ENCODE measurements at places on chromosomes 5 and 9.

GRCh38 chr5:141420855-141421488 is at the start of gene PCDHGA11:
Gene PCDHGA11, plus strand, starts transcription at chr5:141421051. Its CDS starts 177 bp downstream, at chr5:141421228.
- DNase-seq, result no peak

DNA sequence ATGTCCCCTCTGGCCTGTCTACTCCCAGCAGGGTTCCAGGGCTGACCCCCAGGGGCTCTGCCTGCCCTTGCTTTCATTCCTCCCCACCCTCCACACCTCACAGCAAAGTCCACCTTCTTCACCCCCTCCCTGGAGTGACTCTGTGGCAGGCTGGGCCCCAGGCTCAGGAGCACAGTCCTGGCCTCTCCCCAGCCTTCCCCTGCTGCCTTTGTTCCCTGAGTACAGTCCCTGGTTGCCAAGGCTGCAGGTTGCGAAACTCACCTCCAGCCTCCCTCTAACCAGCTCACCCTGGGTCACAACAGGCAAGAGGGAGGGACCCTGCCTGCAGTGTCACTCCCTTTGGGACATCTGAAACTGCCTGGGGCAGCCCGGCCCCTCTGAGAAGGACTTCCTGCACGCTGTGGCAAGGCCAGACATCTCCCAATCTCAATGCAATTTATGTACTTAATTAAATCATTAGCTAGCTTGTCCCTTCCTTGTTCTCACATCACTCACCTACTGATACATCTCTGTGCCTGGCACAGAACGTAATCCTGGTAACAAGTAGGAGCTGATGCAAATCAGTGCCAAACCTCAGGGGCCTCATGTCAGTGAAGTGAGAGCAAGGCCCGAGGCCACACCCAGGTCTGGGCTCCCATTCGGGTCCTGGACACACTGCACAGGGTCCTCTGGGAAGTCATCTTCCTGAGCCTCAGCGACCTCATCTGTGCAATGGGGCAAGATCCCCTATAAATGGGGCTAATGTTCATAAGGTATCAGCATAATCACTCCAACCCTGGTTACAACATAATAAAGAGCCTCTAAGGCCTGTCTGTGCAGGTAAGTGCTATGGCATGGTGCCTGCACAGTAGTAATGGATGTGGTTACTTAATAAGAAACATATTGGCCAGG is 27.3 kb upstream of the TRIM14 start:
- DNase-seq, result peak; percentile 39

GRCh38 chr5:14906628-14907027 is 35.0 kb upstream of the ANKH start:
- no peak for DNase-seq

- no peak for DNase-seq
Measured at GRCh38 chr9:123365881-123366528, 10.0 kb downstream of the CRB2 start.

- DNase-seq, result no peak
Measured at GRCh38 chr5:127019928-127020327, 10.4 kb downstream of the MARCHF3 start.

DNA sequence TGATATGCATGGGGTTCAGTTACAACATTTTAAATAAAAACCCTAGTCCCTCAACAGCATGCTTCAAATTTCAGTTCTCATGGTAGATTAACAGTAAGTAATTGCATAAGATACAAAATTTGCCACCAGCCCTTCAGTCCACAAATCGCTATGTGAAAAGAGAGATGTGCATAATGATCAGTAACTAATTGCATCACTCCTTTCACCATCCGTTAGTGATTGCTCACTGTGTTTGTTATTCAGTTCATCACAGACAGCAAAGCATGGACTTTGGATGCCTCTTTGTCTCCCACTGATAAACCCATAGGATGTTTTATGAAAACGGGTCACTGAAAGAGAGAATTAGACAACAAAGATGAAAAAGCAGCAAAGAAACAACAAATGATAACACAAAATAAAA is 103.2 kb downstream of the MCTP1 start:
- no peak for DNase-seq

DNA sequence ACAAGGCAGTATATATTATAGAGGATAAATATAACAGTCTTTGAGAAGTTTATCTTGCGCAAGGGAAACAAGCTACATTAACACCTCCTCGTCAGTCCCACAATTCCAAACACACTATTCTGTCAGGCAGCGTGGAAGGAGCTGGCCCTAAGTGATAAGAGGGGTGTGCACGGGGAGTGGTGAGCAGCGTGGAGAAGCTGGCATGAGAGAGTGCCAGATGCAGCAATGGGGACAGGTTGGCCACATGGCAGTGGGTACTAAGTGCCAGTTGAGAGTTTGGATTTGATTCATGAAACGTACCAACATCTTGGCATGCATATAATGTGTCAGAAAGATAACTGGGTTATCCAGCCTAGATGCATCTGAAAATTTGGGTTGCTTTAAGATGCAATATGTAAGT is 460.2 kb downstream of the ICE1 start:
- DNase-seq, result no peak

DNA sequence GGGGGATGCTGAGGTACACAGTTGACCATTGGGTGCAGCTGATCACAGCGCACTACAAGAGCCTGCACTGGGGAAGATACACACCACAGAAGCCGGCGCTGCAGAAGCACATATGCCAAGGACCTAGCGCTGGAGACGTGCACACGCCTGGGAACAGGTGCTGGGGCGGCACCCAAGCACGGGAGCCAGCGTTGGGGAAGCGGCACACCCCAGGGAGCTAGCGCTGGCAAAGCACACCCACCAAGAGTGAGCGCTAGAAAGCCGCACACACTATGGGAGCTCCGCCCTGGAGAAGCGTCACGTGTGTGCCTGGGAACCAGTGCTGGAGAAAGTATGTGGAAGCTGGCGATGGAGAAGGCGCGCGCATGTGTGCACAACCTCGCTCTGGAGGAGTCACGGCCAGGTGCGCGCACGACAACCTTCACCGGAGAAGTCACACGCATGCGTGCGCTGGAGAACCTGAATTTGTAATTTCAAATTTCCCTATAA is 4.5 kb downstream of the FANCC start:
- DNase-seq, result no peak

DNA sequence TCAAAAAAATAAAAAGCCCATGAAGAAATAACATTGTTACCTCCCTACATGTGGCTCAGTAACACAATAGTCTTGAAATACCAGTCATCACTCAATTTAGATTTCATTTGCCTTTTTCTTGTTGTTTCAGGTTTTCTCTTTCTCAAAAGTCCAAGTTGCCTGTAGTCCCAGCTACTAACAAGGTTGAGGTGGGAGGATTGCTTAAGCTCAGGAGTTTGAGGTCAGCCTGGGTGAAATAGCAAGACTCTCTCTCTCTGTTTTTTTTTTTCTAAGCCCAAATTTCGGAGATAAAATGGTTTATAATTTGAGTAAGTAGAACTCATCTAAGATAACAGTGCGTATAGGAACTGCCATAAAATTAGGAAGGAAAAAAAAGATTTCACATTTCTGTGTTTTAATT is 17.5 kb upstream of the NDUFS4 start:
- no peak for DNase-seq

- no peak for DNase-seq
Measured at GRCh38 chr9:83449166-83449565, 89.0 kb downstream of the FRMD3 start.

- peak; percentile 83 for DNase-seq
Measured at GRCh38 chr5:134555890-134556311, 30.4 kb downstream of the JADE2 start.

DNA sequence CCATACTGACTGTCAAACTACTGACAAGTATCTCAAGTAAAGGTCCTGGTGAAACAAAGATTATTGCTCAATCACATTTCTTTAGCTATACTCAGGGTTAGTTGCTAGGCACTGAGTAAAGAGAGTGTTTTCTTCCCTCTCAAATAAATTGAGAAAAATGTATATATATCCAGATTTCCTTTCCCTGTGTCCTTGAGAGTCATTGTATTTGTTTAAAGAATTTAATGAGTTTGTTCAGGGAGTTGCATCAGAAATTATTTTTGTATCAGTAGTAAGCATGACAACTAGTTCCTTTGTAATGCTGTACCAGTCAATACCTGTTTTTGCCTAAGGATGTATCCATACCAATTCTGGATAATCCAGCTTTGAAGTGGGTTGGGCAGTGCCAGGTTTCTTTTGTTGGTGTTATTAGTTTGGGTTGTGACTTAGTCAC is 3.2 kb upstream of the ANKHD1 start:
- DNase-seq, result no peak

DNA sequence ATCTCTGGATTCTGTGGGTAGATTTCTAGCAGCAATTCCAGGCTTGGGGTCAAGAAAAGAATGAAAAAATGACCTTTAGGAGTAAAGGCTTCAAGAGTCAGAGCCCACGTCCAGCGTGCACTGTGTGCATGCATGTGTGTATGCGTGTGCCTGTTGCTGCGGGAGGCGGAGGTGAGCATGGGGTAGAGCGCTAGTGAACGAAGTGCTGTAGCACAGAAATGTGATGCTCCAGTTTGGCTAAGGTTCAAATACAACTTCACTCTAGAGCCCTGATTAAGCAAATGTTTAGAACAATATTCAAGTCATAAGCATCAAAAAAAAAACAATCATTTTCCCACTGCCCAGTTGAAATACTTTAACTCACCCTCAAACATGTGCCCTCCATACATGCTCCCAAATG is 403.9 kb downstream of the ZNF608 start:
- DNase-seq, result no peak

DNA sequence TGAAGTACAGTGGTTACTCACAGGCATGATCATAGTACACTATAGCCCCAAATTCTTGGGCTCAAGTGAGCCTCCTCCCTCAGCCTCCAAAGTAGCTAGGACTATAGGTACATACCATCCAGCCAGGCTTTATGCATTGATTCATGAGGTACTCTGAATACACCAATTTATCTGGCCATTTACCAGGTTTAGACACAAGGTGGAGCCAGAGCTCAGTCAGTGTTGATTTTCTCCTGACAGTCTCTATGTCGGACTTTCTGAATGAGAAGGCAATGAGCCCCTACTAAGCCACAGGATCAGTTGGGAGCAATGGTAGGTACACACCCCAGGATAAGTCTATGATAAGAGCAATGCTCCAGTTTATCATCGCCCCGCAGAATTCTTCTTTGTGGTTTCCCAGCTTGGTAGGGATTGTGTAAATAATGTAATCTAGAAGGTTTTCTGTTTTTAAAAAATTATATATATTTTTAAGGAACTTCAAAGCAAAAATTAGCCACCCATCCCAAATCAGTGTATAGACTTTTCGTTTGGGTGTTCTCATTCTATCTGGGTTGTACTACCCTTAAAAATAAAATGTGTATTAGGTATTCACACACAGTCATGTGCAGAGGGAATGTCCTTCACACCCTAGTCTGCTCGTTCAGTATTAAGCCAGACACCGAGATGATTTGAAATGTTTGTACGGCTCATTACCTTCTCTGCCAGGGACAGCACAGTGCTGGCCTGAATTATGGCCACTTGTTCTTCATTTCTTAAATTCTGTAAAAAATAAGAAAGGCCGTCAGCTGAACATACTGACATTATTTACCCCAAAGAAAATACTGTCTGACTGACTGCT is 118.4 kb upstream of the DPYSL3 start:
- DNase-seq, result peak; percentile 43

GRCh38 chr5:159725475-159725874 is 190.8 kb upstream of the ADRA1B start:
- DNase-seq, result no peak

GRCh38 chr5:106185661-106186081 is 1485.1 kb downstream of the EFNA5 start:
- no peak for DNase-seq

DNA sequence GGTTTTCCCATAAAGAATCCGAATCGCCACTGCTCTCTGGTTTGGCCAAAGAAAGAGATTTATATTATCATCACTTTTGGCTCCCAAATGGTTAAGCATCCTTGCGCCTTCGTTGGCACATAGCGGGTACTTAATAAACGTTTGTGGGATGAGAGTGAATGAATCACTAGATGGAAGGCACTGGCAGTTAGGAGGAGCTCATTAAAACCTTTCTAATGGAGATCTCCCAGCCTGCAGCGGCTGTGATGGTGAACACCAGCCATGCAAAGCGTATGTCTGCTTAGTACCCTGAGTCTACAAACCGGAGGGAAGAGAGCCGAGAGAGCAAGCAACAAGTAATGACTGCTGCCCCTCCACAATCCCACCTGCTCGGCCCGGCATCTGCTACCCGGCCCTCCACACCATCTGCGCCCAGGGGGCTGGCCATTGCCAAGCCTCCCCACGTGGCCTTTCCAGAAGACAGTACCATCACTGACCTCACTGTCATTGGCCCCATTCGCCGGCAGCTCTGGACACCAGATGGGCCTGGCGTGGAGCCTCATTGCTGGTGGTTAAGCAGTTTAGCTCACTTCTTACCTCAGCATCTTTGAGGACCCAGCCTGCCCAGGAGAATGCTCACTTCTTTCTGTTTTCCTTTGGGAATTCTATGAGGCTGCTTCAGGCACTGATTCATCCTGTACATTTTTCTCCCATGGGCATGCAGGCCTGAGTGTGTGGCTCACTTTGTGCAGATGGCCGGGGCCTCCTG is 39.3 kb upstream of the ANKRD33B start:
- peak; percentile 38 for DNase-seq

GRCh38 chr9:90870621-90871326 is 69.2 kb downstream of the SYK start:
- DNase-seq, result peak; percentile 16

GRCh38 chr9:20286154-20286700 is 336.1 kb downstream of the MLLT3 start:
- DNase-seq, result no peak

DNA sequence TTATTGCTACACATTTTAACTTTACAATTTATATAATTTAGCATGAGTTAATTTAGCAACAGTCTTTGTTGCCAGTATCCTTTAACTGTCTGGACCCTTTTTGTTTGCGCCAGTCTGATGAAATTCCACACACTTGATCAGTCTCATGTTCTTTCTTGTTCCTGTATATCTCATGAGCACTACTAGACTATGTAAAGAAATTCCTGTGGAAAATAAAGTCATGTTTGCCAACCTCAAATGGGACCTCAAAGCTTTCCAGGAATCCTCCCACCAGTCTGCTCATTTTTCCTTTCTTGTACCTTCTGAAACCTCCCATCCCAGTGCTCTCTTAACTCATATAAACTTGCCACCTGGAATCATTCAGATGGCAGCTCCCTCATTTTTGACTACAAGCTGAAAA is 8.0 kb downstream of the DMXL1 start:
- DNase-seq, result no peak

GRCh38 chr9:133742849-133743444 is 4.8 kb upstream of the SARDH start:
- peak; percentile 22 for DNase-seq

GRCh38 chr5:130280528-130281217 is 376.4 kb downstream of the CHSY3 start:
- no peak for DNase-seq

GRCh38 chr5:54792611-54793404 is 192.6 kb downstream of the ESM1 start:
- DNase-seq, result no peak

DNA sequence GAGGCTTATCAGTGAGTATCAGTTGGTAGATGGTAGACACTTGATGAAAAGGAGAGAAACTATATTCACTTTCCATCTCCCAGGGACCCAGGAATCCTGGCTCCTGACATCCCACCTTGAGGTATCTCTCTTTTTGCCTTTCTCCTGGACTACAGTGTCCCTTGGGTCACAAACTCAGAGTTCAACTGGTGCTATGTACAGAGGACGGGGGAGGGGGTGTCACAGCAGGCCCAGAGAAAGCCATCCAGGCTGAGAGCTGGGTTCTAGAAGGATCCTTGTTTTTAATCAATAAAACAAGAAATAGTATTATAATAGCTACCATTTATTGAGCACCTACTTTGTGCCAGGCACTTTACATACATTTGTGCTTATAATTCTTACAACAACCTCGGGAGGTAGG is 10.3 kb downstream of the MYORG start:
- no peak for DNase-seq

GRCh38 chr5:65721050-65721719 is 724 bp downstream of the SGTB start:
- peak; percentile 29 for DNase-seq

- no peak for DNase-seq
Measured at GRCh38 chr5:125835293-125836172, 587.7 kb upstream of the GRAMD2B start.
